GM23338 (cell line): ENCODE measurements at places on chromosomes 13 and 19. TPM values are rescaled to one million over a fixed set of nuclear protein-coding genes. Genes with fewer than 3 reads are reported as not detected.

The CAMSAP3 gene
- 6.4 and 10.2 TPM in 2 replicates for polyA plus RNA-seq

The CDX2 gene
- 0.12 TPM in 1 of 2 replicates, not detected in the other for polyA plus RNA-seq

The APOC4 gene
- not detected in 2 replicates for polyA plus RNA-seq

The OR7D2 gene
- polyA plus RNA-seq = not detected in 2 replicates

The RFX1 gene
- 8.9 and 9.4 TPM in 2 replicates for polyA plus RNA-seq

The CEACAM3 gene
- not detected in 2 replicates for polyA plus RNA-seq

The COL5A3 gene
- polyA plus RNA-seq = 0.89 and 1.2 TPM in 2 replicates

The ACP7 gene
- polyA plus RNA-seq = 0.26 and 0.27 TPM in 2 replicates

The CD33 gene
- 0.30 TPM in 1 of 2 replicates, not detected in the other for polyA plus RNA-seq

The ATP1A3 gene
- polyA plus RNA-seq = 11.0 and 11.5 TPM in 2 replicates

The C1QTNF9B gene
- polyA plus RNA-seq = 0.19 and 0.27 TPM in 2 replicates

The ZNF296 gene
- polyA plus RNA-seq = 16.5 and 18.6 TPM in 2 replicates

The HCN2 gene
- 0.06 and 0.14 TPM in 2 replicates for polyA plus RNA-seq

The SLC7A10 gene
- polyA plus RNA-seq = 2.5 and 3.3 TPM in 2 replicates

The MISP3 gene
- 2.4 and 2.7 TPM in 2 replicates for polyA plus RNA-seq

The CCDC159 gene
- 5.1 and 6.2 TPM in 2 replicates for polyA plus RNA-seq

The SYT3 gene
- polyA plus RNA-seq = 9.5 and 10.0 TPM in 2 replicates

The RUBCNL gene
- 2.9 and 4.2 TPM in 2 replicates for polyA plus RNA-seq

The PODNL1 gene
- polyA plus RNA-seq = 1.3 TPM in 1 of 2 replicates, not detected in the other

The SUGP2 gene
- 99.3 and 109 TPM in 2 replicates for polyA plus RNA-seq

The LCP1 gene
- polyA plus RNA-seq = 1.9 and 2.7 TPM in 2 replicates

The GSX1 gene
- not detected in 2 replicates for polyA plus RNA-seq

The POU2F2 gene
- polyA plus RNA-seq = 4.6 and 5.1 TPM in 2 replicates

The ATP13A1 gene
- polyA plus RNA-seq = 38.1 and 41.5 TPM in 2 replicates

The CRTC1 gene
- 6.7 and 8.4 TPM in 2 replicates for polyA plus RNA-seq

The CBARP gene
- 2.0 TPM in 2 replicates for polyA plus RNA-seq

The ZNF888 gene
- 1.8 and 2.3 TPM in 2 replicates for polyA plus RNA-seq

The BEST2 gene
- 1.2 and 1.3 TPM in 2 replicates for polyA plus RNA-seq

The FFAR2 gene
- polyA plus RNA-seq = not detected in 2 replicates

The DENND1C gene
- 6.1 and 6.3 TPM in 2 replicates for polyA plus RNA-seq

The ZNF816 gene
- polyA plus RNA-seq = 4.5 and 7.0 TPM in 2 replicates

The C19orf67 gene
- polyA plus RNA-seq = 0.40 TPM in 1 of 2 replicates, not detected in the other

The MVB12A gene
- polyA plus RNA-seq = 36.6 and 43.5 TPM in 2 replicates

The SPTBN4 gene
- 1.6 and 2.2 TPM in 2 replicates for polyA plus RNA-seq

The ACER1 gene
- not detected in 2 replicates for polyA plus RNA-seq

The LSR gene
- 116 and 125 TPM in 2 replicates for polyA plus RNA-seq

The PEX11G gene
- polyA plus RNA-seq = 2.2 and 3.1 TPM in 2 replicates

The ZNF540 gene
- not detected in 2 replicates for polyA plus RNA-seq

The NLRP5 gene
- not detected in 2 replicates for polyA plus RNA-seq

The FXYD3 gene
- 0.81 and 0.89 TPM in 2 replicates for polyA plus RNA-seq

The CYP4F8 gene
- not detected in 2 replicates for polyA plus RNA-seq

The CGB5 gene
- polyA plus RNA-seq = not detected in 2 replicates

The ZNF43 gene
- polyA plus RNA-seq = 18.4 and 22.2 TPM in 2 replicates

The PRR19 gene
- 4.1 and 5.6 TPM in 2 replicates for polyA plus RNA-seq

The KLK8 gene
- polyA plus RNA-seq = 14.6 and 17.0 TPM in 2 replicates

The FAM216B gene
- 0.06 TPM in 1 of 2 replicates, not detected in the other for polyA plus RNA-seq

The SELENOV gene
- polyA plus RNA-seq = 8.0 and 12.4 TPM in 2 replicates

The TMEM150B gene
- polyA plus RNA-seq = 0.29 and 0.40 TPM in 2 replicates

The SIGLEC14 gene
- polyA plus RNA-seq = 0.10 TPM in 1 of 2 replicates, not detected in the other
